Aorta (tissue), 5 donors: ENCODE measurements at places on chromosomes 5 and 9. TPM values are rescaled to one million over a fixed set of nuclear protein-coding genes. Genes with fewer than 3 reads are reported as not detected.

DNA sequence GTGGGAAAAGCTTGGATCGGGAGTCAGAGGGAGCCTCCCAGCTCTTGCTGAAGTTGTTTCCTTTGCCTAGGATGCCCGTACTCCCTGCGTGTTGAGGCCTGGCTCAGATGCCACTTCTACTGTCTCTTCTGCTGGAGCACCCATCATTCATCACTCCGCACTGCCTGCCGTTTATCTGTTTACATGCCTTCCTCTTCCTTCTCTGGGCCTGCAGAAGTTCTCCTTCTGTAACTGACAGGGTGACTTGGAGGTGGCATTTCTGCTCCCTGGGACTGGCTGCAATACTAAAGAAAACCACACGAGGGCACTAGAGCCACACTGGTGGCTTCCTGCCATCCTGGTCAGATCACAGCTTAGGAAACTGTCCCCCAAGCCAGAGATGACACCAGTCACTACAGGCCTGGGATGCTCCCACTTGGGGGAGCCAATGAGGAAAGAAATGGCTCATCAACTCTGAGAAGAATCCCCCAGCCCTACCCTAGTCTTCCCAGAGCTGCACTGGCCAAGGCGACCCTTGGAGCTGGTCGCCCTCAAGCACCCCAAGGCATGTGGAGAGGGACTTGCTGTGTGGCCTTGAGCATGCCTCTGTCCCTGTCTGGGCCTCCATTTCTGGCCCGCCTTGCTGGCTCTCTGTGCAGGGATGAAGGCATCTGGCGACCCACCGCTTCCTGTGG, 9.7 kb upstream of the SLC25A51 start:
- peak; percentile 81 for DNase-seq

- DNase-seq = peak; percentile 75
Observed at GRCh38 chr9:81737871-81738507, 48.6 kb upstream of the TLE1 start.

DNA sequence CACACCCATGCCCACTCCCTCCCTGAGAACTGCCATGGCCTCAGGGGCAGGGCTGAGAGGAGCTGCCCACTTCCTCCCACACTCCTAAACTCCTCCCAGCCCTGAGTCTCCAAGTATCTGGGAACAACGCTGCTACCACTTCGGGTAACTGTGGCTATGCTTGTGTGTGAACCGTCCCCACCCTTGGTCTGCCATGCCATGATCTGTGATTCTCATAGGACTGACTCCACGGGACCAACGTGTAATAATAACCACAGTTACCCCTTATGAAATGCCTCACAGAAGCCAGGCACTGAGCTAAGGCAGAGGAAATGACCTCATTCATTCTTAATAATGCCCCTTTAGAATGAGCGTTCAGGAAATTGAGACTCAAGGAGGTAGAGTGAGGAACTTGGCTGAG, 103.9 kb upstream of the SMIM23 start:
- DNase-seq = no peak

DNA sequence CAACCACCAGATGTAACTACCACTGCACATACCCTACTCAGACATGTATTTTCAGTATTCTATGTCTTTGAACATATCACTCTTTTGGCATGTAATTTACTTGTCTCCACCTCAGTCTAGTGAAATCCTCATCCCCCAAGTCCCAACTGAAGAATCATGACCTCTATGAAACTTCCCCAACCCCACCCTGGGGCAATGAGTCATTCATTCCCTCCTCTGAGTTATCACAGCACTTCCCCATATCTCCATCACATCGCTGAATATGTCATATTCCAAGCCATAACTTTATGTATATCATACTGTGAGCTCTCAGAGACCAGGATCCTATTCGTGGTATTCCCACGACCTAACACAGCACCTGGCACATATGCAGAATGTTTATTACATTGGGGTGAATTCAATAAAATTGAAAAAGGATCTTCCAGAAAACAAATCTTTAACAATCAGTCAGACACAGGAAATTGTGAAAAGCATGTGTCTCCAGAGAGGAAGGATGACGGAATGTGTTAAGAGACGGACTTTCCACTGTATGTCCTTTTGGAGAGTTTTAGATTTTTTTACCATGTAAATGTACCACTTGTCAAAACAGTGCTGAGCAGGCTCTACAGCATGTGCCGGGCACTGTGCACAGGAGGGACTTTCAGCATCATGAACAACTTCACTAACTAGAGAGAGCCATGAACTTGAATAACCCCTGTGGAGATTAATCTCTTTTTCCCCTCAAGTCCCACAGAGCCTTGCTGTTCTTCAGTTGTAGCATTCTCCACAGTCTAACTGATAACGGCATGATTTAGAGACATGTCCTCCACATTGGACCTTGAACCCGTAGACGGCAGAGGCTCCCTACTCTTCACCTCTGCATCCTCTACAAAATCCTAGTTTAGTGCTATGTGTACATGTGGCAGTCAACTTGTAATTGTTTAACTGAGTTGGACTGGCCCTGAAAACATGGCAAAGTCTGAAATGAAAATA, 213.5 kb downstream of the GLIS3 start:
- DNase-seq = no peak

DNA sequence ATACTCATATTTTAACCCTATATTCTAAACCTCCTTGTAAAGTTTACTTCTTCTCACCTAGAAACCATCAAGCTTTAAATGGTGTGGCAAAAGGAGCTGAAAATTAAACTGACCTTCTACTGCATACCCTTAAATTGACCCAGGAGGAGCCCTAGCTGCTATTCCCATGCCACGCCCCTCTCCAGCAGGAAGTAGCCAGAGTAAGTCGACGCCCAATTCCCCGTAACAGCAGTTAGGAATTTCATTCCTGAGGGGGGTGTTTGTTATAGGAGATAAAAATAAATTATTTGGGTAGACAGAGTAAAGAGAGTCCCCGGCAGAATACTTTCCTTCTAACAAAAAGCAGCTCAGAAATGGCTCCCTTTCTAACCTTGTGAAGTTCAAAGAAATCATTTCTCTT, 111.8 kb upstream of the FAM174A start:
- no peak for DNase-seq

- DNase-seq = no peak
Observed at GRCh38 chr9:38127271-38127839, 58.3 kb upstream of the SHB start.

GRCh38 chr9:89095761-89096528, 82.7 kb downstream of the SHC3 start:
- DNase-seq = no peak

- DNase-seq = no peak
Observed at GRCh38 chr5:143409926-143410325, 6.4 kb upstream of the NR3C1 start.

DNA sequence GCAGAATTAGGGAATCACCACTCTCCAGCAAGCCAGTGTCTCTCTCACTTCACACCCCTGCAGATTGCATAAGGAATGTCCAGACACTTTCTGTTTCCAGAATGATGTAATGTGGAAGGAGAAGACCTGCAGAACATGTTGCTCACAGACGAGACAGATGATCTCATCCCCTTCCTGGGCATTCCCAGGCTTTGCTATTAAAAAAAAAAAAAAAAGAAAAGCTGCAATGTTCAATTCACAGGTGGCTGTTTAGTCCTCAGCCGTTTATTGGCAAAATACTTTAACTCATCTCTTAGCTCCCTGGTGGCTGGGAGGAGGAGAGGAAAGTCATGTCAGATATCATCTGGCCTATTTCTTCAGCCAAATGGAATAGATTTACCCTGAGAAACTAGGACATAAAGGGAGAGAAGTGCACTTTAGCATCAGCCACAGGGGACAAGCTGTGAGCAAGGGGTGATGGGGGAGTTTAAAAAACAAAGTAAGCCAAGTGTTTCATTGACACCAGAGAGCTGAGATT, 95.9 kb upstream of the TNC start:
- no peak for DNase-seq

GRCh38 chr9:73050887-73051550, 98.2 kb upstream of the ALDH1A1 start:
- no peak for DNase-seq

DNA sequence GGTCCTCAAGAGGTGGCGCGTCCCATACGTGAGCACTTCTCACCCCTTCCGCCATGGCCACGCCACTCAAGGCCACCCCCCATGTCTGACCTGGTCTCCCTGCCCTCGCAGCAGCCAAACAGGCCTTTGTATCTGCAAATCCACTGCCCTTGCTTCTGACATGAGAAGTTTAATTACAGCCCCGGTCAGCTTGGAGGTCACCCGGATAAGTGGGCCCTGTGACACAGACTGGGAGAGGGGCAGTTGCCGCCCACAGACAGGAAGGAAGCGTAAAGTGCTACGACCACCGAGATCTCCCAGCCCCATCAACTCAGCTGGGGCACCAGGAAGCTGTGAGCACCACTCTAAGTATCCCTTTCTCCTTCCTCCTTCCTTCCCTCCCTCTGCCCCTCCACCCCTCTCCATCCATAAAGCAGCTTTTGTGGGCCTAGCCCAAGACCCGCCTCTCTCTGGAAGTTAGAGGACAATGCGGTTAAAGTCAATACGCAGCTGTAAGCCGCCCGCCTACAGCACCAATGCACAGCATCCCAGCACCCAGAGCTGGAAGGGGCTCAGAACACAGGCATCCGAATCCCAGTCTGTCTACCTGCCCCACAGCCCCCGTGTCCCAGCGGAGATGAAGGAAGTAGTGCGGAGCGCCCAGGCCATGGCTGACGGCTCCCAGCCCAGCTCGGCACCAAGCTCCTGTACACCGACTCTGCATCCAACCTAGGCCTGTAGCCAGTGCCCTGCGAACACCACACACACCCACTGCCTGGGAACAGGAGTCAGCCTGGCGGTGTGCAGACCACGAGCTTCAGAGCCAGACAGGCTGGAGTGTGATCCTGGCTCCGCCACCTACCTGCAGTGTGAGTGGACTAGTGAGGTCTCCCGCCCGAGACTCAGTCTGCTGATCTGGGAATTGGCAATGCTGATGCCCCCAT, 44.8 kb upstream of the RNF130 start:
- peak; percentile 62 for DNase-seq

Gene PTGDS
- 128 TPM for total RNA-seq

Gene C9orf153
- 1.3 TPM for total RNA-seq

Gene DOCK2
- 53.7 TPM for total RNA-seq

Gene HRH2
- total RNA-seq = 12.6 TPM
